ENCODE measurements at places on chromosomes 11 and 22. TPM values are rescaled to one million over a fixed set of nuclear protein-coding genes. Genes with fewer than 3 reads are reported as not detected.

Gene OR4A47
- not detected for total RNA-seq

Gene PLAAT3
- total RNA-seq = 52.5 TPM

Gene ZNF74
- 10.3 TPM for total RNA-seq

Gene BACE1
- 36.3 TPM for total RNA-seq

Gene ZNF70
- 9.8 TPM for total RNA-seq

- no peak overlapping the region for H3K4me3 ChIP-seq
- H3K4me1 ChIP-seq = no peaks in the 10 kb centered on the region
- DNase-seq = no peak
Measured at GRCh38 chr11:117839936-117840813, 15.6 kb upstream of the FXYD2 start.

DNA sequence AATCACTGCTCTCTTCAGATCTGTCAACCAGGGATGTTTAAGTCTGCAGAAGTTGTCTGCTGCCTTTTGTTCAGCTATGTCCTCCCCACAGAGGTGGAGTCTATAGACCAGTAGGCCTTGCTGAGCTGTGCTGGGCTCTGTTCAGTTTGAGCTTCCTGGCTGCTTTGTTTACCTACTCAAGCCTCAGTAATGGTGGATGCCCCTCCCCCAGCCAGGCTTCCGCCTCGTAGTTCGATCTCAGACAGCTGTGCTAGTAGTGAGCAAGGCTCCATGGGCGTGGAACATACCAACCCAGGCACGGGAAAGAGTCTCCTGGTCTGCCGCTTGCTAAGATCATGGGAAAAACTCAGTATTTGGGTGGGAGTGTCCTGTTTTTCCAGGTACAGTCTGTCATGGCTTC is 27.6 kb upstream of the CASP12 start:
- H3K27ac ChIP-seq = no peak overlapping the region
- no peaks in the 10 kb centered on the region for H3K4me1 ChIP-seq
- H3K27me3 ChIP-seq = no peaks in the 10 kb centered on the region
- no peaks in the 10 kb centered on the region for H3K36me3 ChIP-seq

DNA sequence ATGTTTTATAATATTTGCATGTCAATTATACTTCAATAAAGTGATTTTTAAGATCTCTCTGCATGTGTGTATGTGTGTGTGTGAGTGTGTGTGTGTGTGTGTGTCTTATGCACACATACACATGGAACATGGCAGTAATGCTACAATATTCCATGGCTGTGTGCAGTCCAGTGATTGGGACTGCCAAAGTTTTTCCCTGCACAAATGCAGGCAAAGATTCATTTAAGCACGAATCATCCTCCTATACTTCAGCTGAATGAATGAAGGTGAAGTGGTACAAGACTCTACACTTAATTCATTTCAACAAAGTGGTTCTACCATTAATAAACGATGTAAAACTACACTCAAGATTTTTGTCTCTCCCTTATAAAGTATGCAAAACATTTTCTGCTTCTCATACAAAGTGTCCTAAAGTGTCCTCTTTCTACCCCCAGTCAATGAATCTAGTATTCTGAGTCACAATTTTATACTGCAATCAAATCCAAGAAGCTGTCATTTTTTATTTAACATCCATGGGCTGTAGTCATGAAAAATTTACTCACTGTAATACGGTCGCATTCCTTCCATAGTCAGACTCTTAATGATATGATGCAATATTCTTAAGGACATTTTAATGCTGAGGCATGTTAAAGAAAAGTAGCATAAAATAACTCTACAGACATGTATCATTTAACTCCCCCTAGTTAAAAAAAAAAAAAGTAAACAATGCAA is 132.4 kb downstream of the TTC28 start:
- no peak overlapping the region for H3K27ac ChIP-seq
- no peaks in the 10 kb centered on the region for H3K27me3 ChIP-seq
- DNase-seq = no peak
- no peaks in the 10 kb centered on the region for H3K4me1 ChIP-seq
- H3K36me3 ChIP-seq = no peaks in the 10 kb centered on the region

DNA sequence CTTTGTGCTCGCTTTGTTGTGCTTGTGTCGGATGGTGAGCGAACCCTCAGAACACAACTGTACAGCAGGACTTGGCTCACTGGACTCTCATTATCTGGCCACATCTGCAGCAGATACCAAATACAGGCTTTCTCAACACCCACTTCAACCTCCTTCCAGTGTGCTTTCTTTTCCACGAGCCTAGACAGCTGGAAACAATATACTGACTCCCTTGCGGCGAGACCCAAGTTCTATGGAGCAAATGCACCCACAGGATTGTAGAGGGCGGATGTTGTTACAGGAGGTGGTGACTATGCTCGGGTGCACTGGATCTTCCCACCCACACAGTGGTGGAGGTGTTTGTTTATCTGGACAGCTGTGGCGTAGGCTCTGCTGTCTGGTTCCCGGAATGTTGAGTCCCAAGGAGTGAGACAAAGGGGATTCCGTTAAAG is 204.3 kb downstream of the TENM4 start:
- no peak for DNase-seq
- H3K4me1 ChIP-seq = no peaks in the 10 kb centered on the region
- H3K4me3 ChIP-seq = no peak overlapping the region
- no peak overlapping the region for H3K27ac ChIP-seq

DNA sequence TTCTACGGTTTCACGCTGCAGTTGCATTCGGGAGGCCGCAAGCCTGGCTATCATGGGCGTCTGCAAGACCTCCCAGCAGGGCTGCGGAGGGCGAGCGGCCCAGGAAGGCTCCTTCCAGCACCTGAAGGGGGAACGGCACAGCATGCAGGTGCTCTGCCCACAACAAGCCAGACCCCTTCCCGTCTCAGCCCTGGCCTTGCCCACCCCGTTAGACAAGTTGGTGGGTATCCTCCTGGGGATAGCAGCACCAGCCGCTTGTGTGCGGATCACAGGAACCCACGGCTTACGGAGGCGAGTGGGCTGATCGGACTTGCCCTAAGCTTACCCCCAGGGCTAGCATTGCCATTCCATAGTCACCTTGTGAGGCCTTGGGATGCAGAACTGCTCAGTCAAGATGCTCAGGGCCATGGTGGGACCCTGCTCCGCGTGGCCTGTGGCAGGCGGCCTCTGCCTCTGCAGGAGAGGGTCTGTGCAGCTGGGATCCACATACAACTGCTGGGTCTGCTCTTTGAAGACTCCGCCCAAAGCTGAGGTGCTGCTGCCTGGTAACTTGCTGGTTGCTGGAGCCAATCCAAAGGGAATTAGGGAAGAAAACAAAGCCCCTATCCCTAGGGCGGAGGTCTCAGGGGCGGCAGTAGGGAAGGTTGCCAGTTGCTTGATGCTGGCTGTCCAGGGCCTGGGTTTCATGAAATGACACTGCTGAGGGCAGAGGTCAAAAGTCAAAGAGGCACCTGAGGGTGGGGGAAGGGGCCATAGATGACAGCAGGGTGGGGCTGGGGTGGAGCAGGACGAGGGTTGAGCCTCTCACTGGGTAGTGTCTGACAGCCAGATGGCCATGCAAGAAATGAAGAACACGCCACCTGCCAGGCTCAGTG is 1.4 kb upstream of the OSBPL5 start:
- no peaks in the 10 kb centered on the region for H3K4me1 ChIP-seq
- no peak overlapping the region for H3K27ac ChIP-seq
- H3K4me3 ChIP-seq = no peak overlapping the region
- H3K27me3 ChIP-seq = no peaks in the 10 kb centered on the region
- no peaks in the 10 kb centered on the region for H3K36me3 ChIP-seq

Measured in aorta (tissue), 5 donors.